Natural killer cell treated with Interleukin-12 subunit alpha and Interleukin-12 subunit beta and Interleukin-15 and Interleukin-18, amount 100 ng/mL, for 72 hours (primary cell): ENCODE measurements at places on chromosomes 7 and 10. TPM values are rescaled to one million over a fixed set of nuclear protein-coding genes. Genes with fewer than 3 reads are reported as not detected.

DNA sequence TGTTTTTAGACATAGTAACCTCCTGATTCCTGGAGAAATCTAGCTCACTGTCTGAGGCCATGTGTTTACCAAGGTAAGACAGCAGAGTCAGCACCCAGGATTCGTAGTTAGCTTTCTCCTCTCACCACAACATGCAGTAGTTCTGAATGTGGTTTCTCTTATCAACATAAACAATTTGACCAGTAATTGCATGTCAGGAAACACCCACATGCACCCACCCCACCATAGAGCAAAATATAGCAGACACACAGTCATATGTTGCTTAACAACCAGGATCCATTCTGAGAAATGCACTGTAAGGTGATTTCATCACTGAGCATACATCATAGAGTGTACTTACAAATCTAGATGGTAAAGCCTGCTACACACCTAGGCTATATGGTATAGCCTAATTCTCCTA is 1004.0 kb downstream of the ANKRD7 start:
- no peak for DNase-seq

DNA sequence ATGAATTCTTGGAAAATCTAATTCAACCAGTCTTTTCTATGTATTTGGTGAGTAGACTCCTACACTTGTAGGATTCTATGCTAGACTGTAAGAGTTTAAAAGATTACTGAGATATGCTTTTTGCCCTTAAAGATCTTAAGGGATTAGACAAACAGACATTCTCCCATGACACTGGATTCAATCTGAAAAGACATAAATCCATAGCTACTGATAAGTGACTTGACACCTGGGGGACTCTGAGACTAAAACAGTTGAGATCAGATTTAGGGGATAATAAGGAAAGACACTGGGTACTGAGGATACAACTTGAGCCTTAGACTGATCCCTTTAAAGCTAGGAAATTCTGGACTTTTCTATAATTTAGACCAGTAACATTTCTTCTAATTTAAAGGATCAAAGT is 1233.4 kb downstream of the XPNPEP1 start:
- DNase-seq = no peak

GRCh38 chr7:44621034-44621749 is 14.8 kb downstream of the OGDH start:
- no peak for DNase-seq

DNA sequence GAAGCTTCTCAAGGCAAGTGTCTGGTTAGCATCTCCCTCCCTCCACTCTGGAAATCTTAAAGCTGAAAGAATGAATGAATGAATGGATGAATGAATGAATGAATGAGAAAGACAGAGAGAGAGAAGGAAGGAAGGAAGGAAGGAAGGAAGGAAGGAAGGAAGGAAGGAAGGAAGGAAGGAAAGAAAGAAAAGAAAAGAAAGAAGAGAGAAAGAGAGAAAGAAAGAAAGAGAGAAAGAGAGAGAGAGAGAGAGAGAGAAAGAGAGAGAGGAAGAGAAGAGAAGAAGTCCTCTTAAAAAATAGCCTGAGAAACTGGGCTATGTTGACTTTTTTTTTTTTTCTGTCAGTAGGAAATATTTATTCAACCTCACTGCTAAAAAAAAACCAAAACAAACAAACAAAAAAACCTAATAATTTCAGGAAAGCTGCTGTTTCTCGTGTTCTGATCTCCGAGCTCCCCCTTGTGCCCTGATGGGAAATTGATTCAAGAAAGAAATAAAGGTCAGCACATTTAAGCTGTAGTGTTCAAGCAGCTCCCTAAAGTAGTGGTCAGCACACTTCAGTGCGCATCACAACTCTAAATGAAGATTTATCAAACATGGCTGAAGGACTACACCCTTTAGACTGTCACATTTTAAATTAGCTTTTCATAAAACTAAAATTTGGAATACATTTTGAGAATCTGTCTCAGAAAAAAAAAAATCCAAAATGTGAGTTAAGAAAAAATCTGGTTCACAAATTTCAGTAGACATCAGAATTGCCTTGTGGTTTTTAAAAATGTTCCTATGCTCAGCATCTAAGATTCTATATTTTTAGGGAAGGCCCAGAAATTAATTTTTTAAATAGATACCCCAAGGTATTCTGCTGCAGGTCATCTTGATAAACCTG is 154.3 kb downstream of the ELAPOR2 start:
- no peak for DNase-seq

GRCh38 chr7:24381894-24382505 is 98.0 kb downstream of the NPY start:
- no peak for DNase-seq

- DNase-seq = no peak
These were observed 95.4 kb downstream of the TBXAS1 start for GRCh38 chr7:139924461-139924860.

DNA sequence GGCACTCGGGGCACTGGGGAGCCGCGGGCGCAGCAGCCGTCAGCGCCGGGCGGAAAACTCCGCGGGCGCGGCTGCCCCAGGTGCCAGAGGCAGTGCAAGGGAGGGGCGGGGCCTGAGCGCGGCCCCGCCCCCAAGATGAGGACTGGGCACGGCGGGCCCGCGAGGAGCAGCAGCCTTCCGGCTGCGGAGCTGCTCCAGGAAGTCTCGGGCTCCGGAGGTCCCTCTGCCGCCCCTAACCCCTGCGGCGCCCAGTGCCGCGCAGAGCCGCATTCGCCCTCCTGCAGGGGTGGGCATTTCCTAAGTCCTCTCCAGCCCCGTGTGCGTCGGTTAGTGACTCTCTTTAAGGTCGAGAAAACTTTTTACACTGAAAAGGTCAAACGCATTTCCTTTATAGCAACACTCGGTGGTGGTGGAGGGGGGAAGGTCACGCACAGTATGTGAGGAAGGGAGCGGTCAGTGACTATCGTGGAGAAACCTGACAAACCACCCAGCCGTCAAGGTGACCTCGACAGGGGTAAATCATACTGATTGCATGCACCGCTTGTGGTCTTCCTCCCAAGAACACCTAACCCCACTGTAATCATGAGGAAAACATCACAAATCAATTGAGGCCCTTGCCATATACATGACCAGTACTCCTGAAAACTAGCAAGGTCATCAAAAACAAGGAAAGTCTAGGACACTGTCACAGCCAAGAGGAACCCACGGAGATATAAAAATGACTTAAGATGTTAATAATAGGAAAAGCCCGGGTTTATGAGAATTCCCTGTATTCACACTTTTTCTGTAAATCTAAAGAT is at the start of gene ANXA11:
Gene ANXA11, minus strand, starts transcription at position 61 of the 800 bp plus-strand sequence. CDS start 32,676 bp downstream, outside the sequence.
- DNase-seq = peak; percentile 88

DNA sequence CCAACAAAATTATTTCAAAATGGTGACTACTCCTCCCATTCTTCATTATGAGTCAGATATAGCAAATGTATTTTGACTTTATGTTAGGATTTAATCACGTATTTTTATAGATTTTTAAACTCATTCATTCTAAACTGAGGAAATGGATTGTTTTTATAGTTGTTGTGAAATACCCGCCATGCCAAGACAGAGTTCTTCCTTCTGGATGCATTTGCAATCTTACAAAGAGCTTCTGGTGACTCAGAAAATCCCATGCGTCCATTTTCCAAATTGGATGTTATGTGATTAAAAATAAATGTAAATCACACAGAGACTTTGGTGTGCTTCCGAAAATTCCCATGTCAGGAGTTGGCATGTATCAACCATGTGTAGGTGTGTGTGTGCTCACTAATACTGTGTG is 179.3 kb downstream of the TRIL start:
- no peak for DNase-seq

- no peak for DNase-seq
These were observed 13.7 kb upstream of the ZSCAN21 start for GRCh38 chr7:100035876-100036275.

DNA sequence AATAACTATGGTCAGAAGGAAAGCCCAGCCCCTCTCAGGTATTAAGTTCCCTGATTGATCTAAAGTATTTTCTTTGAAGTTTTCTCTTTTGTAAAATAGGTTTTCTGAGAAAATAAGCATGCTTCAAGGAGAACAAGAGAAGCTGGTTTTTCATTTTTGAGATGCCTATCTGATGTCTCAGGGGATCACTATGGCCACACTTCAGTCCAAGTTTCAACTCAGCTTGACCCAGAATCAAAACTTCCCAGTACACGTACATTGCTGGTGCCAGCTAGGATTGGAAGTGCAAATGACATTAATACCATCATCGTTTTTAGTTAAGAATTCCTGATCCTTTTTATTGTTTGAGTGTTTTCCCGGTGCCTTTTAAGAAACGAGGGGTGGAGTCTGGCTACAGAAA is 7.2 kb downstream of the ITIH5 start:
- DNase-seq = no peak

DNA sequence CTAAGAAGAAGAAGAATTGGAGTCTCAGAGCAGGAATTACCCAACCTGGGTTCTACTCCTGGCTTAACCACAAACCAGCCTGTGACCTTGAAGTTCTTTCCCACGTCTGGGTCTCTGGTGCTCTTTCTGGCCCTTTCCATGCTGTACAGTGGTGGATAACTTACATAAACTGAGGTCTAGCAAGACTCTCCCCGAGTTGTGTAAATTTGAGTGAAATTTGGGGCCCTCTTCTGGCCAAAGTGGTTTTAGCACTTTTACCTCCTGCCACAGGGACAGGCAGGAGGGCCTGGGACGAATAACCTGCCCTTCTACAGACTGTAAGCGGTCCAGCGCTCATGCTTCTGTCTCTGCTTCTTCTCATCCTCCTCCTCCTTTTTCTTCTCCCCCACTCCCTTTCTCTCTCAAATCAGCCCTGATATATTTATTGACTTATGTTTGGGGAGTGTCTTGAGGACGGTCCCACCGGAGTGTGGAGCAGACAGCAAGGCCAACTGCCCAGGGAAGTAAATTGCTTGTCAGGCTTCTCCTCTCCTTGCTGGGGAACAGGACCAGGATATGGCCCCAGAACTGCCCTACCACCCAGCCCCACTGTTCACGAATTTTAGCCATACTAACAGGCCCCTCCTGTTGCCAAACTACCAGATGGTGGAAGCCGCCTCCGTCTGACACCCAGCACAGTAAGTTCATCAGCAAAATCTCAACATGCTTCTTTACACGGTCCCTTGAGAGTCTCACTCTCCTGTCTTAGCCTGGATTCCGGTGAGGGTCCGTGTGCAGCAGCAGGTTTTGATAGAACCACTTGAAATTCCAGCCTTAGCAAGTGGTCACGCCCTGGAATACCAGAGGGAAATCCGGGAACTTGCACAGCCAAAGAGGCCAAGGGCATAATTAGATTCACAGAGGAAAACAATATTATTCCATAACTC is 4.0 kb upstream of the SH3PXD2A start:
- DNase-seq = no peak

GRCh38 chr10:63396133-63396761 is 69.5 kb downstream of the JMJD1C start:
- DNase-seq = no peak

- no peak for DNase-seq
These were observed 23.3 kb downstream of the NEUROG3 start for GRCh38 chr10:69549959-69550358.

GRCh38 chr7:85561706-85562105 is 374.9 kb upstream of the SEMA3D start:
- DNase-seq = no peak

DNA sequence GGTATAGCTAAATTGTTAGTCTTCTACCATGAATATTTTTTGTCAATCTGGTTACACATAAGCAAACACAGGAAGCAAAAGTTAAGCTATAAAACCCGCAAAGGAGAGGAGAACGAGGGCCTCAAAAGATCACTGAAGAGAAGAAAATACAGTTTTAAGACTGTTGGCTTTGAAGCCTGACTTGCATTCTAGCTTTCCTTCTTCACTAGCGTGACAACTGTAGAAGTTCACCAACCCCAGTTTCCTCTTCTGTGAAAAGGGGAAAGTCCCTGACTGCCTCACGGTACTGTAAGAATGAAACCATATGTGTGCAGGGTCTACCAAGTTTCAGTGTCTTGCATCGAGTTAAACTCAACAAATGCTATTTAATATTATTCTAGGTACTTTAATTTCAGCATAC is 7.5 kb upstream of the LRRN3 start:
- DNase-seq = peak; percentile 77

- no peak for DNase-seq
These were observed 270.4 kb downstream of the HGF start for GRCh38 chr7:81499262-81500116.

GRCh38 chr7:137909042-137909441 is 62.3 kb upstream of the DGKI start:
- no peak for DNase-seq

- no peak for DNase-seq
These were observed 111.4 kb downstream of the SRPK2 start for GRCh38 chr7:105277341-105277740.

DNA sequence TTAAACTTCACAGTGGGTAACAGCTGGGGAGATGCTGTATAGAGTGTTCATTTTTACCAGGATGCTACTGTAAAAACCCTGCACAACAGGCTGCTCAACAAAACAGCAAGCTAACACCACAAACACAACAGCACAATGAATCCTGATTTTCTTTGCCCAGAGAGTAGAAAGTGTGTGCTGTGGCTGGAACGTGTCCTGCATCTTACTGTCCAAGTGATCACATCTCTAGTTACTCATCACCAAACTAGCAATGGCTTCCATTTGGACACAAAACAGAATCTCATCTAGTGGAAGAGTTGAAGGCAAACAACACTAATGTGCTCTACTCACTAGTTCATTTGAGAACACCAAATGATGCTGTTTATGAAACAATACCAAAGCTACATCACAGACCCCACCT is 121.2 kb downstream of the SLC25A13 start:
- DNase-seq = no peak

GRCh38 chr10:52599551-52600200 is 172.9 kb downstream of the MBL2 start:
- no peak for DNase-seq

GRCh38 chr7:44538093-44538797 is 2.9 kb downstream of the NPC1L1 start:
- no peak for DNase-seq

- DNase-seq = no peak
These were observed 105.9 kb upstream of the ZNF716 start for GRCh38 chr7:57343901-57344622.

GRCh38 chr7:33248671-33249070 is 119.3 kb downstream of the BBS9 start:
- DNase-seq = no peak

DNA sequence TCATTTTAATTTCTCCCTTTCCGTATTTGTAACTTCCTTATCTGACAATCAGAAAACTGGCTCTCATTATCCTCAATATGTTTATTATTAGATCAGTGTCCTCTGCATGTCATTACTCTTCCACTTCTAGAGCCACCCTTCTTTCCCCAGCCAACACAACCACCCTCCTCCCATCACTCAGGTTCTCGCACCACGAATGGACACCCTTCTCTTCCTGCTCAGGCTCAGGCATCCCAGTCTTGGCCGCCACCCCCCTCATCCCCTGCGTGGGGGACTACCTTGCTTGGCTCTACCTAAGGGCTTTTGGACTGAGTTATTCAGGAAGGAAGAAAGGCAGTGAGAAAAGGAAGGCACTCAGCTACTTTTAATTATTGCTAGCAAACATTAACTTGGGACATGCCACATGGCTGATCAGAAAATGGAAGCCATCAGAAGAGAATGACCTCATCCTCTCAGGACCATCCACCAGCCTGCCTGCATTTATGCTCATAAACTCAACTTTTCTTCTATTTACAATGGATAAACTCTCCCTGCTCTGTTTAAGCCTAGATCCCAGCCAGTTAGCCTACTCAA is 199.9 kb upstream of the PLXNA4 start:
- DNase-seq = no peak

- DNase-seq = no peak
These were observed 35.4 kb upstream of the CDK14 start for GRCh38 chr7:90560730-90561129.

The PTPN20 gene
- not detected for total RNA-seq

The NKX2-3 gene
- not detected for total RNA-seq

The CDCA7L gene
- total RNA-seq = 65.6 TPM

The CPEB3 gene
- 4.0 TPM for total RNA-seq

The ATOH7 gene
- total RNA-seq = not detected

The TSPAN33 gene
- 17.0 TPM for total RNA-seq

The MYL10 gene
- not detected for total RNA-seq

The TRPV6 gene
- total RNA-seq = not detected
